GM12892 (cell line): ENCODE measurements at places on chromosomes 1 and 21.
A peak's percentile ranks its signal among the peaks of the same experiment; 100 is the strongest.

DNA sequence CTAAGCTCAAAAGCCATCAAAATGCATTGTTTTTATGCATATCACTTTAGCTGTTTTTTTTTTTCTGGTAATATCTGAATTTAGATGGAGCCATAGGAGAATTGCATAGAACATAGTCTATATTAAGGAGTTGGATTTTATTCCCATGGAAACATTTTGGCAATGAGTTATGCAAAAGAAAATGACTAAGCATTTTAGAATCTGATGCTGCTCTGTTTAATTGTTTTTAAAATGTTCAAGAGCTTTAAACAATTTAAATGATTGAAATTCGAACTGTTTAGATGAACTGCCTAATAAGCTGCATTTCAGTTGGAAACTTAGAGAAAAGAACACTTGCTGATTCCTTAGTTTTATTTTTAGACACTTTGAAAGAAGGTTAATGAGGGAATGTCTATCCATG lies 1531.5 kb upstream of the B3GALT2 start:
- DNase-seq: no peak

DNA sequence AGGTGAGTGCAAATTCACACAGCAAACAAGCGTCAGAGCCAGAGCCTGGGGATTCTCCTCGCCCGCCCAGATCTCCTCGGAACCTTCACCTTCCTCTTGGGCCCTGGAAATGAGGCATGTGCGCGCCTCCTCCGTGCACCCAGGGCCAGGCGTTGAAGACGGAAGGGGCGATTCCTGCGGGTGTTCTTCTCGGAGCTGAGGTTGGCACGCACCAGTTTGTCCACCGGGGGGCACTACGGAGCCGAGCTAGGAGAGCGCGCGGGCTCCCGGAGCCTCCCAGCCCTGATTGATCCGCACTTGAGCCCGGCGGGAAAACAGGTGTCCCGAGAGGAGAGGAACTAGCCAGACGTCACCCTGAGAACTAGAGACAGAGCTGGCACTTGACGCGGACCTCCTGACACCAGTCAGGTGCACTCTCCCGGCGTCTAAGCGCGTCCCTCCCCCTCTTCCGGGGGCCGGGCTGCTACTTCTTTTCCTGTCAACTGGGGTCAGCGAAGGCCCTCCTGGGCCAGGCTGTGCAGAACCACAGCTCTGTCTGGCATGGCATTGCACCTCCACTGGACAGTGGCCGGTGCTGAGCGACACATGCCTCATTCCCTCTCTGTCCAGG lies 18.3 kb upstream of the SERINC2 start:
- peak; percentile 79 for DNase-seq

DNA sequence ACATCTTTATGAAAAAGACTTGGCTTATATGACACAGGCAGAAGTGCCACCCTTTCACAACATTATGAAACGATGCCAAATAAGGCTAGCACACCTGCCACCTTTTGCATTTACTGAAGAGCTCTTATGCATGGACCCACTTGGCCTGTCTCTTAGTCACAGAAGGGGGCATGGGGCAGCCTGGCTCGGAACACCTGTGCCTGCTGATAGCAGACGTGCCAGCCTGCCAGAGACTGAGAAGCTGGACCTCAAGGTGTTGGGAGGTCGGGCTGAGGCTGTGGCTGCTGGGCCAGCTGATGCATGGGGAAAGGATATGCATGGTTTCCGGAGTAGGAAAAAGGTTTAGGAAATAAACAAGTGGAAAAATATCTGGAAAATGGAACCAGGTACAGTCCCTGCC lies 21.5 kb downstream of the RCAN1 start:
- no peak for DNase-seq

DNA sequence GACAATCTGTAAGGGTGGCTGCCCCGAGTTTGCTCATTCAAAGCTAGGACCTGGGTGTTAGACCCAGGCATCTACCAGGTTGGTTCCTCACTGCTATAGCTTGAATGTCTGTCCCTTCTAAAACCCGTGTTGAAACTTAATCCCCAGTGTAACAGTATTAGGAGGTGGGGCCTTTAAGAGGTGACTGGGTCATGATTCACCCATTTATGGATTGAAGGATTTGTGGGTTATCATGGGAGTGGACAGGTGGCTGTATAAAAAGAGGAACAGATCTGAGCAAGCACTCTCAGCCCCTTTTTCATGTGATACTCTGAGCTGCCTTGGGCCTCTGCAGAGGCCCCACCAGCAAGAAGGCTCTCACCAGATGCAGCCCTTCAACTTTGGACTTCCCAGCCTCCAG lies 29.4 kb downstream of the PSMG1 start:
- DNase-seq: no peak

- no peak for DNase-seq
Measured at GRCh38 chr1:58754683-58755467, 29.0 kb downstream of the JUN start.

DNA sequence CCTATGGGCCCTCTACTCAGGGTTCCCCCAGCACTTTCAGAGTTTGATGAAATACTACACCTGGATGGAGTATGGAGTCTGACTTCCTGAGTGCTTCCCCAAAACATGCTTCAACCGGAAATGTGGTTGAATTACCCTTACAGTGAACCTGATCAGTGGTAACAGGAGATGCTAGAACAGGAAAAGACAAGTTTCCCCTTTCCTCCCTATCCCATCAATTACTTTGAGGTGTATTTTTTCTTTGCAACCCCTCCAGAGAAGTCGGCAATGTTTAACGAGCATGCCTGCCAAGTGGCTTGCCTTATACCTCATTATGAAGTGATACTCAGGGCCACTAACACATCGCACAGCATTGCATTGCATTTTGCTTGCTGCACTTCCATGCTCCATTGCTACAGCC lies 7.0 kb downstream of the KRTAP15-1 start:
- no peak for DNase-seq

- DNase-seq: no peak
Measured at GRCh38 chr1:237975903-237976302, 85.2 kb upstream of the ZP4 start.

GRCh38 chr1:160625725-160626498 lies 20.9 kb downstream of the SLAMF1 start:
- DNase-seq: no peak
